ENCODE measurements at places on chromosomes 1 and 21.

- no peak for DNase-seq
These were observed 560.8 kb downstream of the MATN1 start for GRCh38 chr1:30162565-30162964.

DNA sequence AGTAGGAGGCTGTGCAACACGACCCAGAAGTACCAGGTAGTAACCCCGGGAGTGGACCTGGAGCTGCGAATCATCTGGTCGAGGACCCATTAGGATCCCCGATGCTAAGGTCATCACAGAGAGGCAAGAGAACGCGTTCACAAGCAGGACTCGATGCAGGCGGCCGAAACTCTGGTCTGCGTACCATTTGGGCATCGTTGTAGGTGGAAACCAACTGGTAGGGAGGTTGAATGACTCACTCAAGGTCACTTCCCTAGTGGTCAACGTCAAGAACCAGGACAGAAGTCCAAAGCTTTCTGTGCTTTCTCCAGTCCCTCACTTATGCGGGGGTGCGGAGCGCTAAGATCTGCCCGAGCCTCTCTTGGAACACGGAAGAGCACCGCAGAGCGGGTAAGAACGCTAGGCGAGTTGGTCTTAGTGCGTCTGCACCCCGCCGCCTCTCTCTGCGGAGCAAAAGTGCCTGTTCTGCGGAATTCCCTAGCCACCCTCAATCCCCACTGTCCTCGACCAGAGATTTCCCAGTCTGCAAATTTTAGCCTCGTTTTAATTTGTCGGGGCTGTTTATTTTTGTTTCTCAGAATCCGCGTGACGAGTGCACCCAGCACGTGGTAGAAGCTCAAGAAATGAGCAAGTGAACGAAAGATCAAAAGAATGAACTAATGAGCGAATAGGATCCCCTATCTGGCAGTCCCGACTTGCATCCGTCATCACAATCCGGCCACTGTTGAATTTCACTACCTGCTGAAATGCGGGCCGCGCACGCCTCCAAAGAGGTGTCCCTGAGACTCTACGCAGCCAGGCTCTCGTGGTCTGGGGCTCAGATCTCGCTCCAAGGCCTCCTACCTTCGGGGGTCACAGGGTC lies 12.2 kb downstream of the HLX start:
- no peak for DNase-seq

GRCh38 chr1:23611601-23612327 lies 52.5 kb upstream of the ID3 start:
- no peak for DNase-seq

DNA sequence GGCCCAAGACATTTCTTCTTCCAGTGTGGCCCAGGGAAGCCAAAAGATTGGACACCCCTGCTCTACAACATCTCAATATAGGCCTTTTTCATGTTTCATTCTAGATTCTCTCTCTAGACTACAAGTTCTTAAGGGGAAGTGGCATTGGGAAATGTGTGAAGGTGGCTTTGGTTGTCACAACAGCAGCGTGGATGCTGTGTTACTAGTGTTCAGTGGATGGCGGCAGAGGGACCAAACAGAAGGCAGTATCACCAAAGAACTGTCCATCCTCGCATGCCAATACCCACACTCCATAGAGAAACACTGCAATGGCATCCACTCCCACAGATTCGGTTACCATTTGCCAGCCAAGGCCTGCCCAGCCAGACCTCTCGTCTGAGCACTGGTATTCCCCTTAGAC lies 24.3 kb upstream of the IFNAR2 start:
- no peak for DNase-seq

DNA sequence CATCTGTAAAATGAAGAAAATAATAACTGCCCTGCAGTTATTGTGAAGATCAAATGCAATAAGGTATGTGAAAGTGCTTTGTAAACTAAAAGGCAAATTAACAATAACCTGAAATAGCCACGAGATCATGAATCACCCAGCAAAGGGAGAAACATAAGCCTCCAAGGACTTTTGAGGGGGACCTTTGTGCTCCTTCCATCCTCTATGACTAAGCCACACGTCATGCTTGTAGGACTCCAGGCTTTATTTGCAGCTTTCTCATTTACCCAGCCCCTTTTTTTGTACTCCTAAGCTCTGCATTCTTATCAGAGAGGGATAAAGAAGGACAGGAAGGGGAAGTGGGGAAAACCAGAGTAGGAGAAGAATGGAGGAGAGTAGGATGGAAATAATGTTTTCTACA lies 115.1 kb downstream of the PROX1 start:
- no peak for DNase-seq

Measured in GM19239 (cell line).